Mesothelial cell of epicardium (in vitro differentiated cells): ENCODE measurements at places on chromosomes 16 and 17.

DNA sequence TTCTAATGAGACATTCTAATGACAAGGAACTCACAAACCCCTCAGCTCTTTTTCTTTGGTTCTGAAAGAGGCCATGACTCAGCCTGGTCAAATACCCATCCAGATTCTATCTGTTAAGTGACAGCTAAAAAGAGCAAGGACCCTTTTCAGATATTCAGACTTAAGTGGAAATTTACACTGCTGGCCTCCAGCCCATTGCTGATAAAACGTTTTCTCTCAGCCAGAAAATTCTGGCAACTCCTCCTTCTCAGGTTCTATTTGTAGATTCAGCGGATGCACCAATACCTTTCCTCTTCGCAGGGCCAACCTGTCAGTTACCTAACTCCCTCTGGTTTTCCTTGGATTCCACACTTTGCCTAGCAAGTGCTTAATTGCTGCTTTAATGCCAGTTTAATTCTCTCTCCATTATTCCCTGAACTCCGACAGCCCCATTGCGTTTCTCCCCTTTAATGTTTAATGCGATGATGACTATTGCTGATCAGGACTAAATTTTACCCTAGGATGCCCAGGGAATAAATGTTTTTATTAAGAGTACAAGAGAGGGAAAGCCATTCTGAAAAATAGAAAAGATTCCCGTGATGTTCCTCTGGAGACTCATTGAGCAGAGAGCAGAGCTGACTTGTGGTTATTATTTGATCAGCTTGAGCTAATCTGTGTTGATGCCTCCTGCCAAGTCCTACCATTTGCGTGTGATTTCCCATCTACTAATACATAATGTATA, 35.9 kb upstream of the TOM1L1 start:
- DNase-seq, result no peak
- no peaks in the 10 kb centered on the region for H3K27me3 ChIP-seq
- H3K27ac ChIP-seq, result no peak overlapping the region
- H3K4me1 ChIP-seq, result peaks cover 16% of the 10 kb centered on the region

- H3K27ac ChIP-seq, result no peak overlapping the region
- H3K4me1 ChIP-seq, result peaks cover 11% of the 10 kb centered on the region
- no peak overlapping the region for H3K4me3 ChIP-seq
- H3K27me3 ChIP-seq, result no peaks in the 10 kb centered on the region
- peak; percentile 21 for DNase-seq
- no peaks in the 10 kb centered on the region for H3K36me3 ChIP-seq
These were observed 13.7 kb upstream of the AKAP10 start for GRCh38 chr17:19991252-19991885.

DNA sequence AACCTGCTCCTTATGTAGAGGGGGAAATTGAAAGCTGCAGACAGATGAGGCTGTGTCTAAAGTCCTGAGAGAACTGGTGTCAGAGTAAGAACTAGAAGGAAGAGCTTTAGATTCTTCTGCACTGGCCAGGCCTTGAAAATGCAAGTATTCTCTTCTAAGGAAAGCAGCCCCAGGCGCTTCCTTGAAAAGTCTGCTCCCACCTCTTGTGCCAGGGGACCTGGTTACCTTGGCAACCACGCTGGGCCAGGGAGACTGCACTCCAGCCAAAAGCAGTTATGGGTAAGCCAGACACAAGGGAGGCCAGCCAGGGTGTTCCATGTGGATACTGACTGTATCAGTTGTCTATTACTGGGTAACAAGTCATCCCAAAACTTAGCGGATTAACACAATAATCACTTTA, 228.6 kb upstream of the SDK2 start:
- no peak overlapping the region for H3K4me3 ChIP-seq
- H3K36me3 ChIP-seq, result no peaks in the 10 kb centered on the region
- H3K4me1 ChIP-seq, result no peaks in the 10 kb centered on the region
- no peak overlapping the region for H3K27ac ChIP-seq
- DNase-seq, result no peak

DNA sequence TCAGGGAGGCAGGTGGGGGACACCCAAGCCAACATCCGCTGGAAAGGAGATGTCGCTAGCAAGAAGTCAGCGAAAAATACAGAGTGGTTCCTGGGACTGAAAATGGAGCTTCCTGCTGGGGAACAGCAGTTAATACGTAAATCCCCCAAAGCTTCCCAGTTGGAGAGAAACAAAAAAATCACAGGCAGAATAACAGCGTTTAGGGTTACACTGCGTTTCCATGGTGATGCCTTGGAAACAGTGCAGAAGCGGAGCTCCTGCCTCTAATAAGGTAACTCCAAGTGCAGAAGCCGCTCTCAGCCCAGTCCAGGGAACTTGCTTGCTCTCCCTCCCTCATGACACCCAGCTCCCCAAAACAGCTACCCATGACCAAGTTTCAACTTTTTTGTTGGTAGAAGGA, 73.4 kb downstream of the PLD6 start:
- H3K4me3 ChIP-seq, result no peak overlapping the region
- no peak overlapping the region for H3K27ac ChIP-seq

DNA sequence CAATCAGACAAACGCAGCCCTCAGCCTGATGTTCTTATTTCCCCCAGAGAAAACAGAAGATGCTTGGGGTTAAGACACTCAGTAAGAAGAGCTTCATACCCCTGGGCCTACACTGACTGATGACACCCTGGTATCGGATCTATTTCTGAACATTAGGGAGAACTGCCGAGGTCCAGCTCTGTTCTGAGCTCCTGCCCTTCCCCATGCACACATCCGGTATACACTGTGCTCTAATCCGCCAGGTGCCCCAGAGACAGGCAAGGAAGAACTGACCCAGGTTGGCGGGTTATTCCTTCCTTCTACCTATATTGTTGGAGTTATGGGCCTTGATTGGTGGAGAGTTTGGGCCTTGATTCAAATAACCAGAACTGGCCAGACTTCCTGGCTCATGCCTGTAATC, 58.0 kb upstream of the TEKT3 start:
- H3K27ac ChIP-seq, result no peak overlapping the region
- no peaks in the 10 kb centered on the region for H3K36me3 ChIP-seq
- H3K27me3 ChIP-seq, result no peaks in the 10 kb centered on the region
- H3K4me3 ChIP-seq, result no peak overlapping the region
